Right ventricle myocardium inferior (tissue), 1 donor: ENCODE measurements at places on chromosomes 13 and 19.
A peak's percentile ranks its signal among the peaks of the same experiment; 100 is the strongest.

DNA sequence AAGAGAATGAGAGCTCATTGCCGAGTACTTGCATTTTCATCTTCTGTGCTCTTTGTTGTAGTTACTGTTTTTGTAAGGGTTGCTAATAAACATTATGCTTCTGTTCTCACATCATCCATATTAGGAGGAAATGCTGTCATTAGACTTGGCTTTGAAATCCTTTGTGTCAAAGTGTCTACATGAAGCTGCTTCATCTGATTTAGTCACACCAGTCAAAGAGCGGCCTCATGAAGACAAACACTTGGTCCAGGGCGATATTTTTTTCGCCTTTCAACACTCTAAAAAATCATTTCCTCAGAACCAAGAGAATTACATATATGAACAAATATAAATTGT is 105.0 kb downstream of the SPRY2 start:
- no peak for DNase-seq

GRCh38 chr13:106373304-106373988 is 162.0 kb downstream of the EFNB2 start:
- no peak for DNase-seq

DNA sequence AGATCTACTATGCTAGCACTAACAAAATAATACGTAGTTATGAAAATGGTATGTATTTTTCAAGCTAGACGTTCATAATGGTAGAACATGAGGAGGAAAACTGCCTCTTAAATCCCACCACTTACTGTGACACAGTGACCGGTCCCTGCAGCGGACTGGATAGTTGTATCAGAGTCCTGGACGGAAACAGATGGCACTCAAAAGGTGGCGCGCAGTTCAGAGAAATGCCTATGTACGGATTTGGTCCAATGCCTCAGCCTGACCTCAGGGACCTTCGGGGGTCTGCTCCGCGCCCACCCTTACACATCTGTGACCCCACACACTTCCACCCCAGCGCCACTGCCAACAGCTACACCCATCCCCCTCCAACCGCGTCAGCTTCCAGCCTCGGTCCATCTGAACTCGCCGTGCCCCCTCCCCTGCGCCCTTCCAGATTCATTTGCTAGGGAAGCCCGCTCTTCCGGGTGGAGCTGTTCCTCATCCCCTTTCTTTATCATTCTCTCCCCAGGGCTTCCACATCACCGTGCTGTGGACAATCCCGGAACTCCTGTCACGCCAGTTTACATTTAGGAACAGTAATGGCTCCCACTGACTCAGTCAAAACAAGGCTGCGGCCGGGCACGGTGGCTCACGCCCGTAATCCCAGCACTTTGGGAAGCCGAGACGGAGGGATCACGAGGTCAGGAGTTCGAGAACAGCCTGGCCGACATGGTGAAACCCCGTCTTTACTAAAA is 792 bp upstream of the LENG8 start:
- DNase-seq = peak; percentile 78

GRCh38 chr19:55160128-55160985 is 2.8 kb upstream of the TNNI3 start:
- peak; percentile 91 for DNase-seq

DNA sequence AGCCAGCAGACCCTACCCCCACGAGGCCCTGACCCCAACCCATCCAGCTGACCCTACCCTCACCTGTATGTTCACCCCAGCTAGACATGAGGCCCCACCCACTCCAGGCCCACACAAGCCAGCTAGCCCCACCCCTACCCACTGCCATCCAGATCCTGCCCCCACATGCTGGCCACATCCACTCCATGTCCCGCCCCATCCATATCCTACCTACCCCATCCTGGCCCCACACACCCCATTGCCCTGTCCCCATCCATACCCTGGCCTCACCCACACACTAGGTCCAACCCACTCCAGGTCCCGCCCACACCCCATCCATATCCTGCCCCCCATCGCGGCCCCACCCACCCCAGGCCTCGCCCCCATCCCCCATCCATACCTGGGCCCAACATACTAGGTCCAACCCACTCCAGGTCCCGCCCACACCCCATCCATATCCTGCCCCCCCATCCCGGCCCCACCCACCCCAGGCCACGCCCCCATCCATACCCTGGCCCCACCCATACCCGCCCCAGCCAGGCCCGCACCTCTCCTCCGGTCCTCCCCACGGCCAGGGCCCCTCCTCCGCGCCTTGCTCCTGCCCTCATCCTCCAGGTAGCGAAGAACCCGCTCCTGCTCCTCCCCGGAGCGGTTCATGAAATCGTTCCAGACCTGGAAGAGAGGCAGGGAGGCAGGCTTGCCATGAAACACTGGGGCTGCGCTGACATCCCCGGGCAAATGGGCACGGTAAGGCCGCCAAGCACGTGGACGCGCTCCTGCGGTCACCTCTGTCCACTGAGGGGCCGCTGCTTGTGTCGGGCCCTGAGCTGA is 7.2 kb downstream of the RNU6-9 start:
- DNase-seq = no peak

DNA sequence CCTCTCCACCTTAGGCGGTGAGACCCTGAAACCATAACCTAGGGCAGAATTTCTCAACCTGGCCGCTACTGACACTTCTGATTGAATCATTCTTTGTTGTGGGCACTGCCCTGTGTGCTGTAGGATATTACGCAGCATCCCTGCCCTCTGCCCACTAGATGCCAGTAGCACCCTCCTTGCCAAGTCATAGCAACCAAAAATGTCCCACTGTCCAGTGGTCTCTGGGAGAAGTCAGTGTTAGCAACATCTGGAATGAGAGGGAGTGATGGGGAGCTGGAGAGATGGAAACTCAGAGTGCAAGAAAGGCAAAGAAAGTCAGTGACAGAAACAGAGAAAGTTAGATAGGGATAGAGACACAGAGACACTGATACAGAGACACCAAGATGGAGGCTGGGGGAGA is 13.6 kb downstream of the KLK4 start:
- no peak for DNase-seq

- DNase-seq = peak; percentile 76
These were observed 15.4 kb downstream of the CEBPG start for GRCh38 chr19:33388725-33389420.

GRCh38 chr13:102561933-102562332 is 34.9 kb upstream of the TPP2 start:
- DNase-seq = no peak

GRCh38 chr13:21812192-21812626 is 141.3 kb downstream of the FGF9 start:
- no peak for DNase-seq

DNA sequence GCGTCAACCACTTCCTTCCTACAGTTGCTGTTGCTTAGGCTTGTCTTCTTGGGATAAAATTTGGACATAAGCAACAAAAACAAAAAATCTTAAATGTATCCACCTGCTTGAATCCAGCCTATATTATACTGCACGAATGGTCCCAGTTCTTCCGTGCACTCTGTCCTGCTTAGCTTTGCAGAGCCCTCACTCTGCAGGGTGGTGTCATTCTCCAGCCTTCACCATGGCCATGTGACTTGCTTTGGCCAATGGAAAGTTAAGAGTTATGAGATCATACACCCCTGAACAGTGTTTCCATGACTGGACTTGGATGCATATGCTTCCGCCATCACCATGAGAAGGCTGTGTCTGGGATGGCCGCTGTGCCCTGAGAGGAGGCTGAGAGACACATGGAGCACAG is 27.4 kb upstream of the SACS start:
- no peak for DNase-seq

DNA sequence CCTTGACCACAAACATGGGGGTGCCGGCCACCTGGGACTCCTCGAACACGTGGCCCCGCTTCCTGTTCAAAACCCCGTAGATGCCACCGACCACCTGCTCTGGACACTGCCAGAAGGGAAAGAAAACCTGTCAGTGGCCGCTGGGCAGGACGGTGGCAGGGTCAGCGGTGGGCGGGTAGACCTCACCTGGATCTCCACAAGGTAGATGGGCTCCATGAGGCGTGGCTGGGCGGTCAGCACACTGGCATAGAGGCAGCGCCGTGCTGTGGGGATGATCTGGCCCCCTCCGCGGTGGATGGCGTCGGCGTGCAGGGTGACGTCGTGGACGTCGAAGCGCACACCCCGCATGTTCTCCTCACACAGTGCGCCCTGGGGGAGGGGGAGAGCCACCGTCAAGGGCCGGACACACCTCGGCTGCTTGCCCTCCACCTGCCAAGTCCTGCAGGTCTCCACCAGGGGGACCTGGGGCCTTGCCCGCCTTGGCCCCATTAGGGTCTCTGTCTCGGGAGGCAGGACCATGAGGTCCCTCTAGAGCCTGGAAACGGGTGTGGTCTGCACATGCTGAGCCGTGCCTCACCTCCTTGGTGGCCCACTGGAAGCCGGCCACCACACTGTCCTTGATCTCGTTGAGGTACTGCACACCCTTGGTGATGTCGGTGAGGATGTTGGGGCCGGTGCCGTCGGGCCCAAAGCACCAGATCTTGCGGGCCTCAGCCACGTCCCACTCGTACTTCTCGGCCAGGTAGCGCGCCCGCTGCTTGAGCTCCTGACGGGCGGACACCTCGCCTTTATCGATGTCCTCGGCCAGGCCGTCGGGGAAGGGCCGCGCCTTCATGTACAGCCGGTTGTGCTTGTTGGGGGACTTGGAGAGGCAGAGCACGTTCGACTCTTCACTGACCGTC is 6.6 kb upstream of the DAPK3 start:
- peak; percentile 63 for DNase-seq

- no peak for DNase-seq
These were observed 5.5 kb downstream of the RASA3 start for GRCh38 chr13:114126789-114127472.

DNA sequence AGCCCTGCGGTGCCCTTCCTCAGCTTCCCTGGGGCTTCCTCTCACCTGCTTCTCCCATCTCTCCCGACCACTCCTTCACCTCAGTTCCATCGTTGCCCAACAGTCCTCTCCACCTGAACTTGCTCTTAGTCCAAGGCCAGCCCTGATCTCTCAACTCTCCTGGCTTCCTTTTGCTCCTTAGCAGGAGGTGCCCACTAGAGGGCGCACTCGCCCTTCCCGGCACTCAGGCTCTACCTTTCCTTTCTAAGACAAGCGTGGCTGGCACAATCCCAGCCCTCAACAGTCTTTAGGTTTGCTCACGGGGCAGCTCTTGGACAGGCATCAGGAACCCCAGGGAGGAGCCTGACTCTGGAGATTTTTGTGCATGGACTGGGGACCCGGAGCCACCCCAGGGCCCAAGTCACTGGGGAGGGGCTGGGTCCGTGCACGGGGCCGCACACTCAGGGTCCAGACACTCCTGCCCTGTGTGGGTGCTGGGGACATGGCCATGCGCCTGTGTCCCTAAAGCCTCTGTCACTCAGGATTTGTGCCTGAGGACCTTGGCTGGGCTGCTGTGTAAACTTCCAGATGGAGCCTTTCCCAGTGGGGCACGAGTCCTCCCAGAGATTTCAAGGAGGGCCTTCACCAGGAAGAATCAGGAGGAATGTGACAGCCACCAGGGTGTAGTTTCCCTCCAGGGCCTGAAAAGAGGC is 12.1 kb upstream of the CEACAM8 start:
- peak; percentile 83 for DNase-seq

GRCh38 chr13:112062571-112063570 is 4.1 kb upstream of the SOX1 start:
- DNase-seq = no peak

DNA sequence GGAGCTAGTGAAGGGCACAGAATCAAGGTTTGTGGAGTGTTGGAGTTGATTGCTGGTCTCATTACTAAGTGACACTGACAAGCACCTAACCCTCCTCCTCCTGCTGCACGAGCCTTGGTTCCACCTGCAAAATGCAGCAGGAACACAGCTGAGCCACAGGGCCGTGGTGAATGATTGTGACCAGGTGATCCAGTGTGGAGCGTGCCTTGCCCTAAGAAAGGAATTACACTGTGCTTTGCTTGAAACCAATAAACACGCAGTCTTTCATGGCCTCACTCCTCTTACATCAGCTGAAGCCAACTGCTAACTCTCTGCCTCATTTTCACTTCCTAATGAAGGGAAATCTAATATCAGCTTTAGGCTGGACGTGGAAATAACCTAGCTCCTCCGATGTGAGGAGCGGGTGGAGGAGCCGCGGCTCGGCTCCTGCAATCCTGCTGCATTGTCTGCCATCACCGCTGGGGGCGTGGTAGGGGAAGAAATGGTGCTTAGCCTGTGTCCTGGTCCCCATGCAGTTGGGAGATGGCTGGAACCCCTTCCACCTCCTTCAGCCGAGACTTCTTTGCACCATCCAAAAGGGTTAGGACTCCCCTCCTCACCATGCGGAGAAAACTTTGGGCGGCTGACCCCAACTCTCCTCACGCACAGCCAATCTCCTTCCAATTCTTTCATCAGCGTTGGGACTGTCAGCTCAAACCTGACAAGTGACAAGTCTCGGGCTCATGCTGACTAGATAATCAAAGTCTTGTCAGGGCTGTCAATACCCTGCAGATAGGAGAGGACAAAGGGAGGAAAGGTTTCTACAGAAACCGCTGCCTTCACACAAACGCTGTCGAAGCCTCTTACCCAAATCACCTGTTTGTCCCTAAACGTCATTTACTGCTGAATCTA is 427.9 kb downstream of the ZNF536 start:
- peak; percentile 80 for DNase-seq

- no peak for DNase-seq
These were observed 3.3 kb upstream of the OPA3 start for GRCh38 chr19:45587873-45588272.

DNA sequence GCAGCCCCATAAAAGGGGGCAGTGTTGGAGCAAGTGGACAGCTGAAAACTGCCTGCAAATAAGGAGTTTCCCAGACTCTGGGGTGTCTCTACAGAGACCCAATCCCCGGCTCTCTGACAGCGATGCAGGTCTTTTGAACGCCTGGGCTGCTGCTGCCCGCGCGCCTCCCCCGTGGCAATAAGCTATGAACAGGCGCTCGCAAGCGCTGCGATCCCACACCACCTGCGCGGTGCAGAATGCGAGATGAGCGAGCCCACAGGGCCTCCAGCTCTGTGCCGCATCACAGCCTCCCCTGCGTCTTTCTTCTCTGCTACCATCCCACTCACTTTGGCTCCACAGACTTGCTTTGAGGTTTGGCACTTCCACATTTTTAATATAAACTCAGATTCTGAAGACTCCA is 62.3 kb downstream of the KCTD15 start:
- no peak for DNase-seq

DNA sequence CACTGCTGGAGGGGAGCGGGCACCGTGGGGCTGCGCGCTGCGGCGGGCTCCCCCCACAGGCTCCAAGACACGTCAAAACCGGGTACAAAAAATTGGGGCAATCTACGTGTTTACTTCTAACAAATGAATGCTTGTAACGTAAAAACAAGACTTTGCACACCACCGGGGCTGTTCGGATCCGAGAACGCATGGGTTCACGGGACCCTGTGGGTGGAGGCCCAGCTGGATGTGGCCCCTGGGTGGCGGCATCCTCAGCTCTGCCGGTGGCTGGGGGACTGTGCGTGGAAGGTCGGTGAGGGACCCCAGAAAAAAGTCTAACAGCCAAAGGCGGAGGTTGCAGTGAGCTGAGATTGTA is 10.3 kb upstream of the SLC7A10 start:
- DNase-seq = peak; percentile 42

DNA sequence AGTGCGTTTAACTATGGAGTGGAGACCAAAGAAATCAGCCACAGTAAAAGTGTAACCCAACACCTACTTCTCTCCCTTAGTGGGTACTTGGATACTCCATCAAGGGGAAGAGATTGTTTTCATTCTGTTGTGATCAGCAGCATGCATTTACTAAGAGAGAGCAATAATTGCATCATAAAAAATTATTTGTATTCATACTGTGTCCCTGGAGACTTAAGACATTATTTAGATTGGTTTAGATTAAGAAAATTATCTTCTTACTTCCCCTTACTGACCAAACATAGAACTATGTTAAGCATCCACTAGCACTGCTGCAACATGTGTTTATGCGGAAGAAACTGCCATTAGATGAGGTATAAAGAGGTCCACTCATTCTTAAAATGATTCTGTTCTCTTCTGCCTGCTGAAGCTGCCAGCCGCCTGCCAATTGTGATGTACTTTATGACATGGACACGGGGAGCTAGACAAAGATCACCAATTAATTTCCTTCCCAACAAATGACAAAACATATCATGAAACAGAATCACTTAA is 738.5 kb downstream of the DIAPH3 start:
- no peak for DNase-seq
